Endodermal cell (in vitro differentiated cells): ENCODE measurements at places on chromosomes 3 and 15. TPM values are rescaled to one million over a fixed set of nuclear protein-coding genes. Genes with fewer than 3 reads are reported as not detected.
A peak's percentile ranks its signal among the peaks of the same experiment; 100 is the strongest.

Gene RNU6-1
- not detected in 3 replicates for total RNA-seq

Gene CCNL1
- 97.4 to 120 TPM (median 104 TPM) in 3 replicates for total RNA-seq

Gene PLA2G4F
- total RNA-seq = not detected in 2 replicates

DNA sequence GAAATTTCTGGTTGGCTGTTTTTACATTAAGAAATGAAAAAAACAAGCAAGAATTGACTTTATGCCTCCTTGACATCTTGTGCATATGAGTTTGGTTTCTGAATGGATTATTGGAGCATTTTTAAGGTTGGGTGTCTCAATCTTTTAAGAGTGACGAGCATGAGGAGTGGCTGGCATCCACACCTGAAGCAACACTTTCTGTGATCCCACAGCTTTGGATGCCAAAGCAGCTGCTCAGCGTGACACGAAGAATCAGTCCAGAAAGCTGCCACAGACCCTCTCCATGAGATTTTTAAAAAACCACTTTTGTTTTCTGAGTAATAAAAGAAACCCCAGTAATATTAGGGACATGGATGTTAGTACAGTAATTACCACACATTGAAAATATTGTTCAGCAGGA, 154.5 kb downstream of the KLF13 start:
- peak; percentile 5 for DNase-seq
- H3K27ac ChIP-seq = no peak overlapping the region
- H3K27me3 ChIP-seq = peaks cover 47% of the 10 kb centered on the region
- no peaks in the 10 kb centered on the region for H3K4me1 ChIP-seq
- H3K36me3 ChIP-seq = no peaks in the 10 kb centered on the region
- no peak overlapping the region for H3K4me3 ChIP-seq

GRCh38 chr3:15541371-15541770, 19.9 kb upstream of the COLQ start:
- H3K27ac ChIP-seq = no peak overlapping the region
- H3K27me3 ChIP-seq = no peaks in the 10 kb centered on the region
- H3K4me1 ChIP-seq = no peaks in the 10 kb centered on the region
- no peak for DNase-seq
- H3K4me3 ChIP-seq = no peak overlapping the region

GRCh38 chr3:188861842-188862744, 309.7 kb upstream of the TPRG1 start:
- no peak for DNase-seq
- H3K4me1 ChIP-seq = peaks cover 6% of the 10 kb centered on the region
- H3K27me3 ChIP-seq = no peaks in the 10 kb centered on the region
- H3K4me3 ChIP-seq = no peak overlapping the region
